ENCODE measurements at places on chromosomes 7 and 10.

DNA sequence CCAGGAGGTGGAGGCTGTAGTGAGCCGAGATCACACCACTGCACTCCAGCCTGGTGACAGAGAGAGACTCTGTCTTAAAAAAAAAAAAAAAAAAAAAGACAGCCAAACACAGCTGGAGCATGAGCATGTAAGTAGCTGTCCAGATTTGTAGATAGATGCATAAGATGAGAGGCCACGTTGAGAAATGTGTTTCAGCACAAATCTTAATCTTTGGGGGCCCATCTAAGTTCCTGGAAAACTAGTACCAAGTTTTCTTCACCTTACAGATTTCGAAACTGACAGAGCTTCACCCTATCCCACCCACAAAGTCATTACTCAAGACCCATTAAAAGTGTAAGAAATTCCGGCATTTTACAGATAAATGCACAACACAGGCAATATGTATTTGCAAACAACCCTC lies 208.2 kb downstream of the PARD3 start:
- DNase-seq = no peak

DNA sequence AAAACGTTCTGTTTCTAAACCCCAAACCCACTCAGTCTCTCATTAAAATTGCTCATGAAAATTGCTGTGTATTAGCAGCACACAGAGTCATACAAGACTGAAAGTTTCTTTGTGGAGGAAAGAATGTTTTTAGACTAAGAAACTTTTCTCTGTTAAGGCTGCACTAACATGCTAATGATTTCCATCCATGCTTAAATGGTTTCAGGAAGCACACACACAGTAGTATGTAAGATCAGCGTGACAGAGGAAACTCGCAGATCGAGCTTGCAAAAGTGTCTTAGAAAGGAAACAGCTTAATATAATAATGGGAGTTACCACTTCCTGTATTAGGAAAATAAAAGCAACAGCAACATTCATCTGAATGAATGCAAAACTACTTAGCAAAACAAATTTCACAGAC lies 112.7 kb downstream of the ICA1 start:
- no peak for DNase-seq

GRCh38 chr7:15681186-15681585 lies 5.3 kb downstream of the MEOX2 start:
- no peak for DNase-seq

- DNase-seq = no peak
Observed at GRCh38 chr10:125756196-125756595, 19.4 kb downstream of the MMP21 start.

DNA sequence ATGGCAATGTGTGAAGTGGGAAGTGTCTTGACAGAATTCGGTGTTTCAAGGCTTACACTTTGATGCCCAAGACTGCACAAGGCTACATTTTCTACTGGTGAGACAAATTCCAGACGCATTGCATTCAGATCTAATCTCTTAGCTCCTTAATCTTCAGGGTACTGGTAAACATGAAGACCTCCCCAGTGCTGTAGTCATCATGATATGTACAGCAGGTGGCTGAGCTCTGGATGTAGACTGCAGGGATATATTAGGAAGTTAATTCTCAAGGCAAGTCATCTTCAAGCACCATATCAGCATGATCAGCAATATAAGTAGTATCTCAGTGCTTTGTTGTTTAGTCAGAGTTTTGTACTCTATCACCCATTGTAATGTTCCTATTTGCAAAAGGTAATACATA lies 61.8 kb downstream of the IKZF1 start:
- no peak for DNase-seq

DNA sequence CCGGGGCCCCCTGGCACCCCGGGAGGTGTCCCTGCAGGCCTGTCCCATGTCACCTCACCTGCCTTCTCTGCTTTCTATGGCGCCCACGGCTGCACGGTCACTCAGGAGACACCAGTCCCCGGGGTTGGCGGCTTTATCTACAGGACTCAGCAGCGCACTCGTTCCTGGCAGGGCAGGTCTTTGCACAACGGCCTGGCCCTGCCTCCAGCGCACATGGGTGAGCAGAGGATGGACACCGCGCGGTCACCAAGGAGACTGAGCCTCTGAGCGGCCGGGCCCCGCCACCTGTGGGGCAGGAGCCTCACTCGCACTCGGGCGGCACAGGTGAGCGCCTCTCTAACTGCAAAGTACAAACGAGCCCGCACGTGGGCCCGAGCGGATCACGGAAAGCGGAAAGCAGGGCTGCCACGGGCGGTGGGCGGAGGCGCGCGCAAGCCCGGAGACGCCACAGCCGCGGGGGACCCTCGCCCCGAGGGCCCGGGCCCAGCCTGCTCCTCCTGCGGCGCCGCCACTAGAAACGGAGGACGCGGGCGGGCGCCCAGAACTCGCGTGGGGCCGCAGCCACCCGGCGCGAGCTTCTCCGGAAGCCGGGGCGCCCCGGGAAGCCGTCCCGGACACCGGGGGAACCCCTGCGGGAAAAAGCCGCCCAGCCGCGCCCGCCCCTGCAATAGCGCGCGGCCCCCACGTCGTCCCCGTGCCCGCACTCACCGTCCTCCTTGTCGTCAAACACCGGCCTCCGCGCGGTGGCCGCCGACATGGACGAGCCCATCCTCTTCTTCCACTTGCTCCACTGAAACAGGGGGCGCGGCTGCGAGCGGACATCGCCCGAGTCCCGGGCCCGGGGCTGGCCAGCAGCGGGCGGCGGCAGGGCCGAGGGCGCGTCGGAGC lies 642 bp downstream of the STK32C start:
- DNase-seq = peak; percentile 84

- no peak for DNase-seq
Observed at GRCh38 chr10:124036746-124037145, 56.7 kb downstream of the CHST15 start.

- DNase-seq = peak; percentile 26
Observed at GRCh38 chr10:17836942-17837341, 27.8 kb downstream of the MRC1 start.

GRCh38 chr10:42885491-42886270 lies 103.1 kb downstream of the BMS1 start:
- no peak for DNase-seq

GRCh38 chr7:7920481-7920880 lies 48.1 kb upstream of the GLCCI1 start:
- DNase-seq = no peak

- no peak for DNase-seq
Observed at GRCh38 chr10:104123397-104123796, 1.4 kb downstream of the SFR1 start.

- no peak for DNase-seq
Observed at GRCh38 chr7:108492742-108493141, 33.2 kb downstream of the PNPLA8 start.

DNA sequence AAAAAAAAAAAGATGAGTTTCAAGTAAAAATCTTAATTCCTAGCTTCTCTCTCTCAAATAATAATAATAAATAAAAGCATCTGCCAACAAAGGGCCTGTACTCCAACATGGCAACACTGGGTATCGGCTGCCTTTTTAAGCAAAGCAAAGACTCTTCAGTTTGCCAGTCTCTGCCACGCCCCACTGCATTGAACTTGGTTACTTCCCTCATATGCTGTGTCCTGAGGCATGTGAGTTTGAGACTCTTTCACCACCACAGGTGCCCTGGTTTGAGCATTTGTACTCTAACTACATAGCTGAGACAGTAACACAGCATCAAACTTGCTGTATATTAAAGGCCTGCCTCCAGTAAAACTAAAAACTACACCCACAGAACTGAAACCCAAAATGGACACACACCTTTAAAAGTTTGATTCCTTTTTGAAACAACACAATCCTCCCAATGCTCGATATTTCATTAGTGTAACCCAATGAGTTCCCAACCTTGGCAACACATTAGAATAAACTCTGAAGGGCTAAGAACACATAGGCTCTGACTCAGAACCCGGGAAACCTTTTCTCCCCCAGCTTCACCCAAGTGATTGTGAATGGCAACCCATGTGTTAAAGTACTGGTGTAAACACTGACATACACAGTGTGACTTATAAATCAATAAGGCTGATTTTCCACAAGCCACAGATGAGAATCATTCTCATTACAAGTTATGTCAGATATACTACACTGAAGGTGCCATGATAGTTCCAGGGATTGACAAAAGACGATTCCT lies 12.0 kb downstream of the JAZF1 start:
- DNase-seq = no peak

- no peak for DNase-seq
Observed at GRCh38 chr10:519716-520401, 169.6 kb downstream of the DIP2C start.

DNA sequence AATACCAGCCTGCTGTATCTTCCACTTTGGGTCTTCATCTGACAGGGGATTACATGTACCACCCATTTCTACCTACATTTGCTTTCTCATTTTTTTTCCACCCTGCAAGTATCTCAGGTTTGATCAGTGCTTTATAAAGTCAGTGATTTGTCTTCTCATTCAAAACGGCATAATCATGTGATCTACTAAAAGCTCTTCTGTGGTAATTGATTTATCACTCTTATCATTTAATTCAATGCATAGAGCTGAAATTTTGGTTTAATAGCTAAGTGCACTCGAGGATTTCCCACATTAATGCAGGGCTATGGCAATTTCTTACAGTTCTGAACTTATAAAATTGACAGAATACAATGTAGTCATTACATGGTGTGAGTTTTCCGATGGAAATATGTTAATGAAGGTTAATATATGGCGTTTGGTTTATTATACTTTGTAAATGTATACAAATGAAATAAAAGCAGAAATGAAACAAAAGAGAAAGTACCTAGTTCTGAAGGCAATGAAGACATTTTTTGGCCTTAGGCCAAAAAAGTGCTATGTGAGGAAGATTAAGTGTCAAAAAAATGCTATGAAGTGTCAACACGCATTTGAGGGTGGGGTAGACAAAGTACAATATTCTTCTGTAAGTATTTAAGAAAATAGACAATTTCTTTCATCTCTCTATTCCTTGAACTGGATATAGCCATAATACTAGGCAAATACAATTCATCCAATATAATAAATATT lies 457.3 kb downstream of the ETV1 start:
- no peak for DNase-seq

DNA sequence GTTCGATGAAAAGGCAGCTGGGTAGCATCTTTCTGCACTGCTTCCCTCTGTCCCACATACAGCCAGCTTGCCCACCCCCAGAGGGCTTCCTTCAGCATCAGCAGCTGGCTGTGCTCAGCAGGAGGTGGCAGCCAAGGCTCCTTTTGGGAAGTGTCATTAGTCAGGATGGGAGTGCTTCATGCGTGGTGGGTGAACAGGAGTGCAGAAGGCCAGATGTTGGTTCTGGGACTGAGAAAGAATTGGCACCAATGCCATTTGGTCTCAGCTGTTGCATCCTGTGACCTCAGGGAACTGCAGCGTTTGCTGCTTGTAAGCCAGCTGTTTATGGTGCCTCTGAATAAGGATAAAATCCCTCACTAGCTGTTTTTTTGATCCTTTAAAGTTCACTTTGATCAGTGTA lies 131.1 kb upstream of the SORCS3 start:
- DNase-seq = no peak

DNA sequence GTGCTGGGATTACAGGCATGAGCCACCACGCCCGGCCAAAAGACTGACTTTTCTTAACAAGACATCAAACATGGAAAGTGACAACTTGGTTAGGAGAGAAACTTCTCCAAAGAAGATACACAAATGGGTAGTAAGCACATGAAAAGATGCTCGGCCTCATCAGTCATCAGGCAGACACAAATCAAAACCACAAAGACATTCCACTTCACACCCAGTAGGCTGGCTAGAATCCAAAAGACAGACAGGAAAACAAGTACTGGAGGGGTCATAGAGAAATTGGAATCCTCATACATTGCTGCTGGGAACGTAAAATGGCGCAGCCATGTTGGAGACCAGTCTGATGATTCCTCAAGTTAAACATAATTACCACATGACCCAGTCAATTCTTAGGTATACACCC lies 16.4 kb downstream of the SEPHS1 start:
- DNase-seq = no peak

GRCh38 chr7:87113077-87113476 lies 39.2 kb upstream of the DMTF1 start:
- DNase-seq = no peak

DNA sequence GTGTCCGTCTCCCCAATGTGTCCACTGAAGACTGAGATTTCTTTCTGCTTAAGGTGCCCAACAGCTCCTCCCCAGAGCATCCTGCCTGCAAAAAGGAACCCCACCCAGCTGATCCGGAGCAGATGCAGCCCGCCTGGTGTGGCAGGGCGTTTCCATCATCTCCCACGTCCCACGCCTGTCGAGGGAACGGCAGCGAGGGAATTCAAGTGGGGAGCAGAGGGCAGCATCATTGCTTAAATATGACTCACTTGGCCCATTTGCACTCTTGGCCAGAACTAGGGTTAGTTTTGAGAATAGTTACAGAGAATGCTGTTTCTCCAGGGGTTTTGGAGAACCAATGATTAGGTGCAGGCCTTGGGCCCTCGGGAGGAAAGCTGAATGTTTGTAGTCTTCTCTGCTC lies 20.8 kb downstream of the VWA2 start:
- DNase-seq = no peak

DNA sequence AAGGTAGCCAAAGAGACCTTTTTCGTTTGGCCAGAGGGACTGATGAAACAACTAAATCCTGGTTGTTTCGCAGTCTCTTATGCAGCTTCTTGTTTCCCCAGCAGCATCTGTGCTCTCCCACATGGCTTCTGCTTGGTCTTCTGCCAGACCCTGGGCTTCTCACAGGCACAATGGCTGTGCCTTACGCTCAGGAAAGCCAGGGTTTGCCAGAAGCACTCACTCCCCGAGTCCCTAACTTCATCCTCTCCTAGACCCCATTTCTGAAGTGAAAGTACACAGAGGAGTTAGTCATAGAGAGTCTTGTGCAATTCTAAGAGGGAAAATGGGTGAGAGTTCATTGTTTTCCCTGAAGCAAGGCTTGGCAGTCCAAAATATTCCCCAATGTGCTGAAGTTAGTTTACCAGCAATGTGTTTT lies 121.7 kb downstream of the EVX1 start:
- peak; percentile 23 for DNase-seq

GRCh38 chr7:143399151-143399550 lies 9.5 kb downstream of the EPHA1 start:
- DNase-seq = no peak

DNA sequence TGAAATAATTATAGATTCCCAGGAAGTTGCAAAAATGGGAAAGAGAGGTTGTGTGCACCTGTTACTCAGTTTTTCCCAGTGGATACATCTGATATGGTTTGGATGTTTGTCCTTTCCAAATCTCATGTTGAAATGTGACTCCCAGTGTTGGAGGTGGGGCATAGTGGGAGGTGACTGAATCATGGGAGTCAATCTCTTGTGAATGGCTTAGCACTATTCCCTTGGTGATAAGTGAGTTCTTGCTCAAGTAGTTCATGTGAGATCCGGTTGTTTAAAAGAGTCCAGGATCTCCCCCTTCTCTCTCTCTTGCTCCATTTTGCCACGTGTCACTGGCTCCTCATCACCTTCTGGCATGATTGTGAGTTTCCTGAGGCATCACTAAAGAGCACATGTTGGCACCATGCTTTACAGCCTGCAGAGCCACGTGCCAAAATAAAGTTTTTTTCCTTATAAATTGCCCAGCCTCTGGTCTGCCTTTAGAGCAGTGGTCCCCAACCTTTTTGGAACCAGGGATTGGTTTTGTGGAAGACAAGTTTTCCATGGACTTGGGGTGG lies 149.2 kb downstream of the RAMP3 start:
- DNase-seq = no peak
